ENCODE measurements at places on chromosomes 2 and 18.

- no peak for DNase-seq
Measured at GRCh38 chr2:118614841-118615271, 232.6 kb downstream of the EN1 start.

GRCh38 chr2:10123281-10123680 lies 742 bp downstream of the RRM2 start:
- no peak for DNase-seq

- DNase-seq, result peak; percentile 88
Measured at GRCh38 chr2:133421516-133422324, 146.5 kb downstream of the NCKAP5 start.

DNA sequence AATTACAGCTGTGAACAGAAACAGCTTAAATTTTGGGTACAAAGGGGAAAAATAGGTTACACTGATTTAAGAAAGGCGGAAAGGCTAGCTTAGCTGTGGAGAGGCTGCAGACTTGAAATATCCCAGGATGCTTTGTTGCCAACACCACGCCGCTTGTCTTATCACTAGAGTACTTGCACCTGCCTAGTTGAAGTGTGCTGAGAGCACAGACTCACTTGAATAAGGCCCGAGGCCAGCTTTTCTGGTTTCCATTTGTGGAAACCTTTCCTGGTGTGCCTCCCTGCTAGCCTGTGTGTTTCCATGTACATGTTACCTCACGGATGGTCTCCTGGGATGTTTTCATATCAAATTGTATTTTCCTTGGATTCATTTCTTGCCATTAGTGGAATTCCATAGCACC lies 3.2 kb downstream of the CABLES1 start:
- DNase-seq, result no peak

DNA sequence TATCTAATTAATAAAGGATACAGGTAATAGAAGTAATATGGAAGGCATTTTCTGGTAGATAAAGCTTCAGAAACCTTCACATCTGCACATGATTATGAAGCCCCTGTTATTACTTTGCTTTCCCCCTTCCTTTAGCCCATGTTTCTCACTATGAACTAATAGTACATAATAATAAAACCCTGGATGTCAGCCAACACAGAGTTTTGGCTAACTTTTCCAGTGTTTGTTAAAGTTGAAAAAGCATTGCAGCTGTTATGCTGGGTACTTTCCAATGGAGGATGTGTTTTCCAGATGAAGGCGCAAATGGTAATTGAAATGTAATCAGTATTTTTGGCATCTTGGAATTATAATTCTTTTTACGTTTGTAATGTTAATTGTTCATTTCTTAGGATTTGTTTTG lies 43.5 kb downstream of the SPTBN1 start:
- DNase-seq, result no peak

DNA sequence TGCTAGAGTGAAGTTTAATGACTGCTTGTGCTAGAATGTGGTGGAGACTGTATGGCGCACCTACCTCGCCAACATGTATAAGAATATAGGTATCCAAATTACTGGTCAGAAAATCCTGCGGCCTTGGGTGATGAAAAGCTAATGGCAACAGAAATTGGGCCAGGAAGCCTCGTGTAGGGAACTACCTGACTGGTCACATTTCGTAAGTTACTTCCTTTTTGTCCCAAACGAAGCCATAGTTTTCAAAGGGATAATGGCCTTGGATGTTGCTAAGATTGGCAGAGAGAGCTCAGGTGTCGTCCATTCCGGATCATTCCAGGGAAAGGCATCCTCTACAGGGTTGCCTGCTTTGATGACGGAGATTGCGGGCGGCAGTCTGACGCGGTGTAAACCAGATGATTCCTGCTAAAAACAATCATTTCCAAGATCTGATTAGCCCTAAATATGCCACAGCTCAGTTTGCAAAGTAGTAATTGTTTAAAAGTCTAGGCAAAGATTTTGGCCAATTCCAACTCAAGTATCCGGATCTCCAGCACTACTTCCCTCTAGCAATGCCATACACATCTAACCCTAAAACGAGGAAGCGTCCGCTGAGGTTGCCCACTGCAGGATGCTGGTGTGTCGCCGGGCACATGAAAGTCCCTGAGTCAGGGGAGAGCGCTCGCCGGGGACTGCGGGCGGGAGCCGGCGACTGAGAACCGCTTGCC lies 708 bp upstream of the MALT1 start:
- no peak for DNase-seq

- DNase-seq, result peak; percentile 47
Measured at GRCh38 chr2:156430980-156431358, 5.2 kb upstream of the GPD2 start.

- no peak for DNase-seq
Measured at GRCh38 chr2:162252153-162252552, 8.9 kb upstream of the FAP start.

GRCh38 chr2:149033716-149034115 lies 4.8 kb upstream of the LYPD6B start:
- no peak for DNase-seq

GRCh38 chr2:141899740-141900139 lies 231.1 kb downstream of the LRP1B start:
- DNase-seq, result no peak

DNA sequence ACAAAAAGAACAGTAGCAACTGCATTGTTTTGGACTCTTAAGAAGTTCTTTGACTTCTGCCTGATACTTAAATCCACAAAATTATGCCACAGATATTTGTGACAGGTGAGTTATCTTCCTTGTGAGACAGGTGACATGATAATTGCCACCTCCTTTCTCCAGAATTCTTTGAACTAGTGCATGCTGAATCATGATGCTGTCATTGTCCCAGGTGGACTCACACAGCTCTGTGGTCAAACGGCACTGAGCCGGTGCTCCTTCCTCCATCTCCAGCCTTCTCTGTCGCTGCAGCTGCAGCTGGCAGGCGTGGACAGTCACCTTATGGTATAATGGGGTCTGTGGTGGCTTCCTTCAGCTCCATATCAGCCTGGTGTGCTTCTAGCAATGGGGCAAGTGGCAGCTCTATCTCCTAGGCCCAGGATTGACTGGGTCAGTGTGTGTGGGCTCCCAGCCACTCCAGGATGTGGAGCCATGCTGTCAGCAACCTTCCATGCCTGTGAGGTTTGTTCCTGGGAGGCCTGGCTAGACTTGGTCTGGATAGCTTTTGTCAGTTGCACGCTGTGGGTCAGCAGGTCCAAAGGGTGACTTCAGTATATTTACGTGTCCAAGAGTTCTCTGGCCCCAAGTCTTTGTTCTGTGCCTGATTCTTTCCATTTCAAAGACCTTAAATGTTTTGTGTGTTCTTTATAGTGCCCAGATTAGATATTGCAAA lies 15.7 kb downstream of the ARMC9 start:
- DNase-seq, result peak; percentile 33

- no peak for DNase-seq
Measured at GRCh38 chr2:19868224-19868623, 33.6 kb downstream of the TTC32 start.

DNA sequence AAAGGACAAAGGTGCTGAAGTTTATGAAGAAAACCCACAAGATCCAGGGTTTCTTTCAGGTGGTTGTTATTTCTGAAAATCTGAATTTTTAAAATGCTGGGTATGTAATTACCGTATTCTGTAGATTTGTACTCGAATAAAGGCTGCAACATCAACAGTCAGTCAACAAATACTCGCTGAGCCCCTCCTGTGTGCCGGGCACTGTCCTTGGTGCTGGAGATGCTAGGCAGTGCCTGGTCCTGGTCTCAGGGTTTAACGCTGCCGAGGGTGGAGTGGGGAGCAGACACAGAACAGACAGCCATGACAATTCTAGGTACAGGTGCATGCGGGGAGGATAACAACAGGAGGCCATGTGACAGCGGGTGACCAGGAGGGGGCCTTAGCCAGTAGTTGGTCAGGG lies 27.2 kb upstream of the PDIA6 start:
- no peak for DNase-seq

DNA sequence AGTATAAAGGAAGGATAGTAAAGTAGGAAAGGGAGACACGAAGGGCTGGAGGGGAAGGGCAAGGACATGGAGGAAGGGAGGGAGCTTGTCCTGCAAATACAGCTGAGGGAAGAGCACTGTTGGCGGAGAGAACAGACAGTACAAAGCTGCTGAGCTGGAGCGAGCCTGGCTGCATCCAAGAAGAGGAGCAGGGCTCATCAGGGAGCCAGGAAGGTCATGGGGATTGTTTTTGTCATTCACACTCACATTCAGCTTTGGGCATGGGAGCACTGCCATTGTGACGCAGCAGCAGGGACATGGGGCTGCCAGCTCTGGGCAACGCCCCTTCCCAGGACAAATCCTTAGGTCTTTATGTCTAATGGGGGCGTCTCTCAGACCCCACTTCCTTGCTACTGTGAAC lies 125.1 kb downstream of the COPS8 start:
- no peak for DNase-seq

DNA sequence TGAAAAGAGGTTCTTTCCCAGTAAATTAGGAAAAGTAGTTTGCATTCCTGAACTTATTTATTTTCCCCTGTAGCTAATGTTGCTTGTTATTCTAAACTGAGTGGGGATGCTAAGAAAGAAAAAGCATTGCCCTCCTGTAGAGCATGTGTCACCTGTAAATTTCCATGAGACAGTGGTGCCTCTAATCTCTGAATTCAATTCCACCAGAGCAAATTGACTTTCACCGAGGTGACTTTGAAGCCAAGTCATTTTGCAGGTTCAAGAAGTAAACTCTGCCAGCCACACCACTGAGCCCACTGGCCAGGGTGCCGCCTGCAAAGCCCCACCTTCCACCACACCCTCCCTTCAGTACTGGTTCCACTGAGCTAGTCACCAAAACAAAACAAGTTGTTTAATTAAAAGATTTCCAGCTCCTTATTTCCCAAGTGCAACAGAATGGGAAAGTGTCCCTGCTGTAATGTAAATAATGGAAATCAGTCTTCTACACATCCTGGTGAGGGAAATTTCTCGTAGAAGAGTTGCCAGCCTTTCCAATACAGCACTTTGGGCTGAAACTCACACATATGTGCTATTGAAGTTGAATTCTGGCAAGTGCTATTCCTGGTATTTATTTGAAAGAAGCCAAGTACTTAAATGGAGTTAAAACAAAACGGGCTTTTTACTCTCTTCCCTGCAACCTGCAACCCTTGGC lies 254.8 kb downstream of the RNF152 start:
- no peak for DNase-seq

- DNase-seq, result no peak
Measured at GRCh38 chr2:48482313-48482712, 47.6 kb upstream of the STON1 start.

DNA sequence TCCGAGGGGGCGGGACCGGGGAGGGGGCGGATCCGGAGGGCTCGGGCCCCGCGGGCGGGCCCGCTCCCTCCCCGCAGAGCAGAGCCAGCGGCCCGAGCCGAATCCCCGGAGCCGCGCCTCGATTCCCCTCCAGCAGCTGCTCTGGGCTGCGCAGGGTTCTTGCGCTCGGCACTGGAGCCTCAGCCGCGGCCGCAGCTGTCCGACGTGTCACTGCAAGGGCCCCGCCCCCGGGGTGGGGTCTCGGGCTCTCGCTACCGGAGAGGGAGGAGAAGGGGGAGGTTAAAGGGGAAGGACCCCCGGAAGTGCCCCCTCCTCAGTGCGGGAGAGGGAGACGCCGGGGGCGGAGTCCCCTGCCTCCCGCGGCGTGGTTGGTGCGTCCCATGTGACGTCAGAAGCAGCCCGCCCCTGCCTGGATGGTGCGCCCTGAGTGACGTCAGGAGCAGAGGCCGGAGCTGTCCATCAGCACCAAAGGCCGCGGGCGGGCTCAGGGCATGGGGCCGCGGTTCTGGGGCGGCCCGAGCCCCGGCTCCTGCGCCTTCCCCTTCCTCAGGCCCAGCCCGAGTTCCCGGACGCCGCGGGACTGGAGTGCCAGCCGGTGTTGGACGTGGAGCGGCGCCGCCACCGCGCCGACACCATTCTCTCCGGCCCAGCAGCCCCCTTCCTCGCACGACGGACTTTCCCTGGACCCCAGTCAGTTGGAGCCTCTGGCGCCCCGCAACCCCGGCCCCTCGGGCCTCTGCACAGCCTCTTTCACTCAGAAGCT lies at the start of the genes CHPF and TMEM198:
Gene CHPF, minus strand, starts transcription at position 214 of the 763 bp plus-strand sequence. CDS start 271 bp downstream, outside the sequence.
Gene TMEM198, plus strand, starts transcription at position 433 of the 763 bp plus-strand sequence. CDS start 700 bp downstream, outside the sequence.
- DNase-seq, result peak; percentile 92

DNA sequence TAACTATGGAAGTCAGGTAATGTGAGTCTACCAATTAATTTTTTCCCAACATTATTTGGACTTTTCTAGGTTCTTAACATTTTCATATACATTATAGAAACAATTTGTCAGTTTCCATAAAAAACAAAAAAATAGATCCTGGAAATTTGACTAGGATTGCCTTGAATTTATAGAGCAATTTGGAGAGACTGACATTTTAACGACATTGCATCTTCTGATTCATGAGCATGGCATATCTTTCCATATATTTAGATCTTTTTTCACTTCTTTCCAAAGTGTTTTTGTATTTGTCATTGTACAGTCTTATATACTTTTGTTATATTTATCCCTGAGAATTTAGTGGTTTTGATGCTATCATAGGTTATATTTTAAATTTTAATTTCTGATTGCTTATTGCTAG lies 42.0 kb downstream of the ANKRD12 start:
- DNase-seq, result no peak

- DNase-seq, result no peak
Measured at GRCh38 chr2:8244639-8245038, 437.2 kb upstream of the ID2 start.

DNA sequence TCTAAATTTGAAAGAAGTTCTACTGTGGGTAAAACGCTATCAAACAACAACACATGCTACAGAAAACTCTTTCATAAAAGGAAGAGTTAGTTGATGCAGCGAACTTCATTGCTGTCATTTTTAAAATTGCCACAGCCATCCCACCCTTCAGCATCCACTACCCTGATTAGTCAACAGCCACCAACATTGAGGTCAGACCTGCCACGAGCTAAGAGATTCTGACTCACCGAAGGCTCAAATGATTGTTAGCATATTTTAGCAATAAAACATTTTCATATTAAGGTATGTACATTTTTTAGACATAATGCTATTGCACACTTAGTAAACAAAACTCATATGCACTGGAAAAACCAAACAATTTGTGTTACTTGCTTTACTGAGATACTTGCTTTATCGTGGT lies 347.1 kb downstream of the CLIP4 start:
- no peak for DNase-seq

- no peak for DNase-seq
Measured at GRCh38 chr18:62744076-62744968, 29.0 kb downstream of the PHLPP1 start.

- DNase-seq, result no peak
Measured at GRCh38 chr2:209556354-209556961, 132.6 kb downstream of the MAP2 start.

GRCh38 chr2:38465789-38466127 lies 88.7 kb upstream of the ATL2 start:
- DNase-seq, result no peak

DNA sequence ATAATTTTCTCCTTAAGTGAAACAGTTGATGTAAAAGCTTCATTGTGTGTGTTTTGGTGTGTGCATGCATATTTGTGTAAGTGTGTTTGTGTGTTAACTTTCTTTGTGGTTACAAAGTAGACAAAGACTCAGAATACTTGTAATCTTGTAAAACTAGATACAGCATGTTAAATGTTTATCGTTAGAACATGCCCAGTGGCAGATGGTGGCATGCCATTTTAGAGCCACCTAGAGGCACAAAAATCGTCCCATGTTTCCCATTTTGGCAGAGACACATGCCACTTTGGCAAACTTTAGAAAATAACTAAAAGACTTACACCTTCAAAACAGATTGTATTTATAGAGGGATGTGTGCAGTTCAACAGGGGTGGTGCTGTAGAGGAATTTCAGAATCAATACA lies 224.1 kb downstream of the LRP1B start:
- DNase-seq, result no peak

- no peak for DNase-seq
Measured at GRCh38 chr2:19757586-19757985, 144.2 kb downstream of the TTC32 start.

- peak; percentile 47 for DNase-seq
Measured at GRCh38 chr2:26562811-26563645, 78.1 kb downstream of the CIB4 start.

Data from RCC 7860 (cell line).